ENCODE measurements at places on chromosomes 4 and X. TPM values are rescaled to one million over a fixed set of nuclear protein-coding genes. Genes with fewer than 3 reads are reported as not detected.

The ARHGAP4 gene
- total RNA-seq = 10.2 TPM

The NAP1L5 gene
- total RNA-seq = 7.5 TPM

DNA sequence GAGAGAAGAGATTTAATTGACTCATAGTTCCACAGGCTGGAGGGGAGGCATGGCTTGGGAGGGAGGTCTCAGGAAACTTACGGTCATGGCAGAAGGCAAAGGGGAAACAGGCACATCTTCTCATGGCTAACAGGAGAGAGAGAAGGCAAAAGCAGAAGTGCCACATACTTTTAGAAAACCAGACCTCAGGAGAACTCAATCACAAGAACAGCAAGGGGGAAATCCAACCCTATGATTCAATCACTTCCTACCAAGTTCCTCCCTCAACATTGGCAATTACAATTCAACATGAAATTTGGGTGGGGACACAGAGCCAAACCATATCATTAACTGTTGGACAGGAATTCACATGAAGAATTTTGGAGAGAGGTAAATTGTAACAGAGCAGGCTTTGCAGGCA, 485.3 kb upstream of the PITX2 start:
- H3K27me3 ChIP-seq = no peaks in the 10 kb centered on the region
- no peaks in the 10 kb centered on the region for H3K4me1 ChIP-seq
- DNase-seq = no peak

- H3K4me1 ChIP-seq = peaks cover 3% of the 10 kb centered on the region
- no peak overlapping the region for H3K4me3 ChIP-seq
- H3K27me3 ChIP-seq = no peaks in the 10 kb centered on the region
- DNase-seq = no peak
- H3K27ac ChIP-seq = no peak overlapping the region
- H3K36me3 ChIP-seq = peaks cover 11% of the 10 kb centered on the region
Measured at GRCh38 chrX:9940421-9940820, 26.7 kb upstream of the CLDN34 start.

DNA sequence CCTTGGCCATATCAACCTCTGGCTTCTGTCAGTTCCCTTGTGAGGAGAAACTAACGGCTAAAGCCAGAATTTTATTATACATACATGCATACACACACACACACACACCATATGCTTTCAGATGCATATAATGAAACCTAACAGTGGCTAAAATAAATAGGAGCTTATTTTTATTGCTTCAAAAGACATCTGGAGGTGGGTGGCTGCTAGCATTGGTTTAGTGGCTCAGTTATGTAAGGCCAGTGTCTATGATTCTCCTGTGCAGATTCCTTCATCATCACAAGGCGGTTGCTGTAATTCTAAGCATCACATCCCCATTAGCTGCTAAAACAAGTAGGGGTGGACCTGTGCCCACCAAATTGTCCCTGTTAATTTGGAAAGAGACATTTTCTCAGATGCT, 110.8 kb downstream of the MAPK10 start:
- DNase-seq = no peak
- H3K4me1 ChIP-seq = no peaks in the 10 kb centered on the region
- peaks cover 16% of the 10 kb centered on the region for H3K36me3 ChIP-seq
- H3K27ac ChIP-seq = no peak overlapping the region
- no peak overlapping the region for H3K4me3 ChIP-seq
